Activated T-cell treated with anti-CD3 and anti-CD28 coated beads, Interleukin-2, amount 50 U/mL, for 24 hours (primary cell): ENCODE measurements at places on chromosomes 11 and 22.

DNA sequence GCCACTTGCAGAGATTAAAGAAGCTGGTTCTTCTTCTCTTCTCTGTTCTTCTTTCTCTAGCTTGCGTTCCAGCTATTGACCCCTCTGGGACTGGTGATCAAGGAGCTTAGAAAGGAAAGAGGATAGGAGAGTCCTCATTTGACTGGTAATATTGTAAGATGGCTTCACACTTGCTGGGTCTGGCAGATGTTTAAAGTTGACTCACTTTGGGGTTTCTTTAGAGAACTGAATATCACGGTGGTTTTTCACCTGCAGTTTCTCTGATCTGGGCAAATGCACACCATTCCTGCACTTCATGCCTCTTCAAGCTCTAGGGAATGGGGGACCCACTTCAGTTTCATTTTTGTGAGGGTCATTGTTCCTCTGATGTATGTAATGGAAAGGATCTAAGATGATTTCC lies 41.8 kb upstream of the DEUP1 start:
- H3K4me3 ChIP-seq: no peak overlapping the region
- H3K27me3 ChIP-seq: peaks cover 22% of the 10 kb centered on the region
- no peak for DNase-seq
- H3K27ac ChIP-seq: no peak overlapping the region
- H3K4me1 ChIP-seq: no peaks in the 10 kb centered on the region
- no peaks in the 10 kb centered on the region for H3K36me3 ChIP-seq

DNA sequence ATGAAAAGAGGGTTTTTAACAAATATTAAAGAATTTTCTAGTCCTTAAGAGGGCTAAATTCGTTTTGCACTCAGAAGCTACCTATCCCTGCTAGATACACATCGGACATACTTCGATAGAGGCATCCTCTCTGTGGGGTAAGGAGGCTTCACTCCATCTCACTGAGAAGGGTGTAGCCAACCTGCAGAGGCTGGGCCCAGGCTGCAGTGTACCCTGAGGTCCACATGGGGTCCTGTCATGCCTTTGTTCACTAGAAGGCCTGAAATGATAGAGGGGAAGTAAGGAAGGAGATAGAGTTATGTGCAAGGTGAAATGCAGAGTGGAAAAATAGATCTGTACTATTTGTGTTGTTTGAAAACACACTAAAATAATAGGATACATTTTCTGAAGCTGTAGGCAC lies 45.6 kb downstream of the IGSF9B start:
- no peak overlapping the region for H3K27ac ChIP-seq
- H3K4me3 ChIP-seq: no peak overlapping the region
- no peaks in the 10 kb centered on the region for H3K4me1 ChIP-seq
- no peaks in the 10 kb centered on the region for H3K27me3 ChIP-seq
- peaks cover 94% of the 10 kb centered on the region for H3K36me3 ChIP-seq

DNA sequence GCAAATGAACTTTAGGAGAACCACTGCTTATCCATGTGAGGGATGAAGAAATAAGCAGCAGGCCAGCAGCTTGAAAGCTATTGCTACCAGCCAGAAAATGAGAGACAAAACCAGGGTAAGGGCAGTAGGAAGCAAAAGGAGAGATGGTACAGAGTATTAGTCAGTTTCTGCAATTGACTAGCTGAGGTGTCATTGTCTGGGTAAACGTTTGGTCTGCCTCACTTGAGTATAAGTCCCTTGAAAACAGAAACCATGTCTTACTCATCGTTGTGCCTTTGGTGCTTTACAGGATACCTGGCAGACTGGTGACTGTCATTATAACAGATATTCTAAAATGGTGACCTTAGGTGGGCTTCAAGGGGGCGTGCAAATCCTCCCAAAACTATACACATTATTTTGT lies 63.9 kb upstream of the USP47 start:
- peaks cover 15% of the 10 kb centered on the region for H3K27me3 ChIP-seq
- H3K36me3 ChIP-seq: no peaks in the 10 kb centered on the region
- H3K27ac ChIP-seq: no peak overlapping the region
- H3K4me1 ChIP-seq: no peaks in the 10 kb centered on the region
- DNase-seq: no peak
- no peak overlapping the region for H3K4me3 ChIP-seq

GRCh38 chr11:11608783-11609232 lies 13.0 kb downstream of the GALNT18 start:
- no peak overlapping the region for H3K27ac ChIP-seq
- no peaks in the 10 kb centered on the region for H3K4me1 ChIP-seq
- no peaks in the 10 kb centered on the region for H3K36me3 ChIP-seq
- H3K27me3 ChIP-seq: peaks cover 28% of the 10 kb centered on the region

DNA sequence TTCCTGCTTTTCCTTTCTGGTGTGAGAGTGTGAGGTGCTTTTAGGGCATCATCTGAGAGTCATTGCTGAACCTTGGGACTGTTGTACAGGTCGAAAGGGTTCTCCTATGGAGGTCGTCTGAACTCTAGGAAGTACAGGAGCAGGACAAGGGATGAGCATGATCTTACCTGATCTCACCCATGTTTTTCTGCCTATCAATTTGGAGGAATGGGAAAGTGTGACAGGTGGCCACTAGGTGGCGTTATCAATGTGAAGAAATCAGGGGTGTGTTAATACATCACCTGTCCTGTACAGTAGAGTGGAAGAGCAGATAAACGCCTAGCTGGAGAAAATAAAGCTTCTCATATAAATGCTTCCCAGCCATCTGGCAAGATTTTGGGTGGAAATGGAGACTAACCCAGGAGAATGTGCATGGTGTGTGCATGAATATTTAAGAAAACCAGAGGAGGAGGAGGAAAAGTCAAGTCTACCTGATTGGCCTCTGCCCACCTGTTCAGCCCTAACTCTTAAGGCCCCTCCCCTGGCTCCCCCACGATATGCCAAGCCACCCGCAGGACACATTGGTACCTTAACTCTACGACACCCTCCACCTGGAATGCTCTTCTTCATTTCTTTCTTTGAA lies 72.0 kb upstream of the NARS2 start:
- H3K36me3 ChIP-seq: no peaks in the 10 kb centered on the region
- H3K27me3 ChIP-seq: peaks cover 27% of the 10 kb centered on the region
- peak; percentile 48 for DNase-seq
- H3K4me1 ChIP-seq: peaks cover 23% of the 10 kb centered on the region
- H3K27ac ChIP-seq: no peak overlapping the region

GRCh38 chr11:113234888-113235287 lies 79.5 kb upstream of the TTC12 start:
- H3K36me3 ChIP-seq: no peaks in the 10 kb centered on the region
- H3K27ac ChIP-seq: no peak overlapping the region
- H3K27me3 ChIP-seq: peaks cover 20% of the 10 kb centered on the region
- H3K4me1 ChIP-seq: no peaks in the 10 kb centered on the region

DNA sequence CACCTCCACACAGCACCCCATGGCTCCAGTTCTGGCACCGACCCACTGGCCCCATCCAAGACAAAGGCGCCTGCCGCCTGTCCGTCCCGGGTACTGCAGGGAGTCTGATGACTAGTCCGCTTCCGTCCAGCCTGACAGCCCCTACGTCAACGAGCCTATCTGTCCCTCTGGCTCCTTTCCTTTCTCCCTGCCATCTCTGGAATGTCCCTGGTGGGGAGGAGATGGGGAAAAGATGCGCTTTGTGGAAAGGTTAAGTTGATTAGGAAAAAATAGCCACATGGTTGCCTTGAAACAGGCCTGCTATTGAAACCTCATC lies 10.4 kb downstream of the PDGFB start:
- no peak overlapping the region for H3K4me3 ChIP-seq
- DNase-seq: no peak
- H3K4me1 ChIP-seq: peaks cover 53% of the 10 kb centered on the region
- peaks cover 51% of the 10 kb centered on the region for H3K27me3 ChIP-seq

GRCh38 chr11:114609429-114609828 lies 13.8 kb upstream of the NXPE4 start:
- H3K36me3 ChIP-seq: no peaks in the 10 kb centered on the region
- DNase-seq: no peak
- no peak overlapping the region for H3K27ac ChIP-seq
- H3K4me3 ChIP-seq: no peak overlapping the region
- H3K27me3 ChIP-seq: no peaks in the 10 kb centered on the region

- H3K4me1 ChIP-seq: peaks cover 13% of the 10 kb centered on the region
- no peak overlapping the region for H3K4me3 ChIP-seq
- H3K36me3 ChIP-seq: no peaks in the 10 kb centered on the region
- H3K27me3 ChIP-seq: peaks cover 55% of the 10 kb centered on the region
Measured at GRCh38 chr11:64492561-64492960, 98.5 kb upstream of the SLC22A12 start.

DNA sequence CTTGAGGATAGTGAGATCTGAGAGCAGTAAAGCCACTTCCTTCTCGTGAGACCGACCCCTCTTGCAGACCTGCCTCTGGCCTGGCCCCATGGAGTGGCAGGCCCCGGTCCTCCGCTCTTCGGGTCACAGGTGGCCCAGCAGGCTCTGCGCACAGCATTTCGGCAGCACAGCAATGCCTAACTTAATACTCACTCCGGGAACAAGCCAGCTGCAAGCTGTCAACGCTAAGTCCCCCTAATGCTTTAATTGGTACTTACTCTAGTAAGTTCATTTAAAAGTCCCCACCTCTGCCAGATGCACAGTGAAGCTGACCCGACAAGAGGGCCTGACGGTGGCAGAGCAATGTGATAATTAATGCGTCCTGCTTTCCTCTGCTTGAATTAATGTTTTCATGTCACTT lies 349.3 kb upstream of the B3GAT1 start:
- H3K27me3 ChIP-seq: peaks cover 26% of the 10 kb centered on the region
- H3K4me1 ChIP-seq: no peaks in the 10 kb centered on the region
- H3K4me3 ChIP-seq: peak overlapping the region; percentile 46
- no peak for DNase-seq
- H3K36me3 ChIP-seq: peaks cover 3% of the 10 kb centered on the region
- no peak overlapping the region for H3K27ac ChIP-seq

DNA sequence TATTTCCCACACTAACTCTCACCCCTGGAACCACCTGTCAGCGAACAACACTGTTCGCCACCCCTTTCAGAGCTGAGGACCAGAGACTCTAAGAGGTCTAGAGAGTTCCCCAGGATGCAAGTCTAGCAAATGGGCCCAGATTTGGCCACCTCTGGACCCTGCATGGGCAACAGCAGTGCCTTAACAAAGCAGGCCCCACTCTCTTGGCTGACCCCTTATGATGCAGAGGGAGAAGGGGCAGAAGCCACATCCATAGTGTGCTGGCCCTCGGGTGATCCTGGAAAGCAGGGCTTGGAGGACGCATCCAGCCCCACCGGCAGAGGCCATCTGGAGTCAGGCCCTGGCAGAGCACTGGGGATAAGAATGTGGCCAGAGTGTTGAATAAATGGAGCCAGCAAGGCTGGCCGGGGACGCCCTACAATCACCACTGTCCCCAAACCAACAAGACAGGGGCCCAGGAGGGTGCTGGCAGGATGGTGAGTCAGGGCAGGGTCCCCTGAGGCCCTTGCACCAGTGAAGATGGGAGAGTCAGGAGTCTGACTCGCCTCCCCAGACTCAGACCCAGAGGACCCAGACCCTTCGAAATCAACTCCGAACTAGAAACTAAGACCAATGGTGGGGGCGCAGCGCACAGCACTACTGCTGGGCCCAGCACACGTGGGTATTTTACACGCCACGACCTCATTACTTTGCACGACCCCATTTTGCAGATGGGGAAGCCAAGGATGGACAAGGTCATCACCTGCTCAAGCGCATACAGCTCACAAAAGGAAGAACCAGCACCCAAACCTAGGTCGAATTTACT lies 6.5 kb downstream of the CSNK1E start:
- no peak for DNase-seq
- H3K4me1 ChIP-seq: peaks cover 78% of the 10 kb centered on the region
- no peak overlapping the region for H3K4me3 ChIP-seq
- H3K27ac ChIP-seq: peak overlapping the region; percentile 82
- no peaks in the 10 kb centered on the region for H3K27me3 ChIP-seq

DNA sequence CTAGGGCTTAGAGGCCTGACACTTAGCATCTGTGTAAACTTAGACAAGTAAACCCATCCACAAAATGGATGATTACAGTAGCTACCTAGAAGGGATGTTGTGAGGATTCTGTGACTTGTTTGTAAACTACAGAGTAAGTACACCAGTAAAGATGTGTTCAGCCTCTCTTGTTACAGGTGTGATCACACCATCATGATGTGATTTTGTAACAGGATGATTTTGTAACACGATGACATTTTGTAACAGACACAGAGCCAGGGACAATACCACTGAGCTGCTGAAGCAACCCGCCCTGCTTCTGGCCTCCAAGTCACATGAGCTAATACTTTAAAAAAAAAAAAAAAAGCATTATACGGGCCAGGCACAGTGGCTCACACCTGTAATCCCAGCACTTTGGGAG lies 17.0 kb downstream of the FADD start:
- H3K36me3 ChIP-seq: no peaks in the 10 kb centered on the region
- no peaks in the 10 kb centered on the region for H3K4me1 ChIP-seq
- no peak overlapping the region for H3K27ac ChIP-seq
- no peak for DNase-seq
- H3K4me3 ChIP-seq: no peak overlapping the region
- peaks cover 34% of the 10 kb centered on the region for H3K27me3 ChIP-seq

GRCh38 chr11:71188073-71188472 lies 64.3 kb downstream of the SHANK2 start:
- H3K27ac ChIP-seq: no peak overlapping the region
- no peak for DNase-seq
- no peaks in the 10 kb centered on the region for H3K36me3 ChIP-seq
- H3K4me1 ChIP-seq: no peaks in the 10 kb centered on the region
- H3K4me3 ChIP-seq: no peak overlapping the region

DNA sequence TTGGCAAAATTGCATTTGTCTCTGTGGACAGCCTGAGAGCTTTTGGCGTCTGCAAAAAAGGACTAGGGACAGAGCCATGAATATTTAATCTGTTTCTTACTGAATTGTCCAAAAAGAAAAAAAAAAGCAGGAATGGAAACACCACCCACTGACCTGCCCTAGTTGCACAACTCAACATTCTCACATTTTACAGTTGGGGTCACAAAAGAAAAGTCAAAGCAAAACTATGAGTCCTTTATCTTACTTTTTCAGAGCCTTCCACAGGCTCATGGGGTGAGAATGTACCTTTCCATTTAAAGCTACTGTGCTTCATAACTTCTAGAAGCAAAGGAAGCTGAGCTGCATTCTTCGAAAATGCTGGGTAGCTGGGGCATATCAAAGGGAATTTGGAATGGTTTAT lies 225.7 kb downstream of the FAM76B start:
- no peak for DNase-seq
- no peaks in the 10 kb centered on the region for H3K27me3 ChIP-seq
- no peak overlapping the region for H3K4me3 ChIP-seq
- peaks cover 45% of the 10 kb centered on the region for H3K4me1 ChIP-seq

DNA sequence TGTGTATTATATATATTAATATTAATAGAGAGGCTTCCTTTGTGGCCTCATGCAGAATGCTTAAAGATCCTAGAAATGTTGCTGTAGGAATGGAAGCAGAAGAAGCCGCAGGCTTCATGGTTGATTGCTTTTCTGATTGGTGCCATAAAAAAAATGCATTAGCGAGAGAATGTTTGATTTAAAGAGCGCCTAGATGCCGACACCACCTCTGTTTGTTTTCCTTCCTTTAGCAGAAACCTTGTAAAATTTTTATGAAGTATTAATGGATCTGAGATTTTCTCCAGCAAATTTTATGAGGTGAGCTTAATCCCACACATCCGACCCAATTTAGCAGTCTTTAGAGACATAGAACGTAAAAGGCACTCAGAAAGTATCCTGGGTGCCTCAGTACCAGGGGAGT lies 587.5 kb downstream of the NTM start:
- no peak for DNase-seq
- no peak overlapping the region for H3K4me3 ChIP-seq
- H3K27me3 ChIP-seq: no peaks in the 10 kb centered on the region
- no peaks in the 10 kb centered on the region for H3K36me3 ChIP-seq
- H3K27ac ChIP-seq: no peak overlapping the region
